ENCODE measurements at places on chromosomes 5 and 9. TPM values are rescaled to one million over a fixed set of nuclear protein-coding genes. Genes with fewer than 3 reads are reported as not detected.
A peak's percentile ranks its signal among the peaks of the same experiment; 100 is the strongest.

Gene CYLC2
- total RNA-seq: not detected

Gene PCDHA9
- total RNA-seq: 1.1 TPM

Gene THBS4
- 0.55 TPM for total RNA-seq

Gene ANKRD18A
- total RNA-seq: 4.0 TPM

Gene SNCB
- 3.4 TPM for total RNA-seq

Gene PCDHB12
- 0.87 TPM for total RNA-seq

Gene LECT2
- total RNA-seq: not detected

Gene BARHL1
- total RNA-seq: not detected

Gene ACOT12
- not detected for total RNA-seq

Gene SLC6A7
- total RNA-seq: not detected

Gene GRM6
- not detected for total RNA-seq

Gene SAXO1
- total RNA-seq: 0.10 TPM

Gene CER1
- 2.8 TPM for total RNA-seq

Gene CNTFR
- 7.4 TPM for total RNA-seq

Gene PCDHB6
- total RNA-seq: 0.70 TPM

Gene SVEP1
- total RNA-seq: 1.1 TPM

Gene FAM151B
- total RNA-seq: 2.9 TPM

Gene ABO
- total RNA-seq: not detected

GRCh38 chr5:128414469-128414868 is 123.6 kb downstream of the FBN2 start:
- no peak for DNase-seq

DNA sequence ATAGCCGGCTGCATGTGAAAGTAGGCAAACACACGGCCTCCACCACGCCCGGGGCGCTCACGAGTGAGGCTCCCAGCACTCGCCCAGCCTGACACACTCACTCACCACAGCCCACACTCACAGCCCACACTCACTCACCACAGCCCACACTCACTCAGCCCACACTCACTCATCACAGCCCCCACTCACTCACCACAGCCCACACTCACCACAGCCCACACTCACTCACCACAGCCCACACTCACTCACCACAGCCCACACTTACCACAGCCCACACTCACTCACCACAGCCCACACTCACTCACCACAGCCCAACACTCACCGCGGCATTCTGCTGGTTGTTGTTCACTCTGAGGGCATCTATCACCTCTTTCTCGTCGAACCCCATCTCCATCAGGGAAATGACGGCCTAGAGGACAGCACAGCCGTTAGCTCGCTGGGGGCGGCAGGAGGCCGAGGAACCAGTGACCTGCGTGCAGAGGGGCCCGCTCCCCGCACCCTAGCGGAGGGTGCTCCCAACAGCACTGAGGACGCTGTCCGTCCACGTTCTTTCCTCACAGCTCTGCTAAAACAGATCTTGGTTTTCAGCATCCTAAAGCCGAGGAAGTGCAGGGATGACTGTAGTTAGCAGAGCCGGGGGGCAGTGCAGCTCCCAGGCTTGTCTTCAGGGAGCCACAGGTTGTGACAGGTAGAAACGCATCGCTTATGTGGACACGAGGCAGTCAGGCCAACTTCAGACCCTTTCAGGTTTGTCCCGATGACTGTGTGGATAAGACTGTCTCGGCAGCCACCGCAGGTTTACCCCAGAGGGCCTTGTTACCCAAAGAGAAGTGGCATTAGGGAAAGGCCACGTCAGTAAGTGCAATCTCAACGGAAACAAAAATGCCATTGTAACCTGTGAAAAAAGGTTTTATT is 21.6 kb downstream of the UBAC1 start:
- DNase-seq: no peak

GRCh38 chr5:77390795-77391194 is 101.3 kb downstream of the WDR41 start:
- DNase-seq: peak; percentile 61

DNA sequence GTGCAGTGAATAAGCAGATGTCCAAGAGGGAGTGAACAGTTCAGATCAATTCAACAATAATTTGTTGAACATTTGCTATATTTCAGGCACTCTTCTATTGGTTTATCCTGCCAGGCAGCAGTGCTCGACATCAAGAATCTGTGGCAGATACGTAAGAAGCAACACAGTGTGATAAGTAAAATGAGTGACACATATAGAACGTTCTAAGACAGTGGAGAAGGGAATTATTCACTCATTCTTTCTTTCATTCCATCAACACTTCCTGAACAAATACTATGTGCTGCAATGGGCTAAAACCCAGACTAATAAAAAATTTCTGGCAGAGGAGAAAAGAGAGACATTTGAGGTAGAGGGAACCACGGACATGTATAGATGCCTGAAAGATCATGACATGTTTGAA is 89.9 kb upstream of the GLIS3 start:
- DNase-seq: no peak

GRCh38 chr9:19493174-19493811 is 84.5 kb downstream of the ACER2 start:
- DNase-seq: peak; percentile 73

GRCh38 chr9:115208501-115208900 is 90.5 kb upstream of the TNC start:
- peak; percentile 86 for DNase-seq

DNA sequence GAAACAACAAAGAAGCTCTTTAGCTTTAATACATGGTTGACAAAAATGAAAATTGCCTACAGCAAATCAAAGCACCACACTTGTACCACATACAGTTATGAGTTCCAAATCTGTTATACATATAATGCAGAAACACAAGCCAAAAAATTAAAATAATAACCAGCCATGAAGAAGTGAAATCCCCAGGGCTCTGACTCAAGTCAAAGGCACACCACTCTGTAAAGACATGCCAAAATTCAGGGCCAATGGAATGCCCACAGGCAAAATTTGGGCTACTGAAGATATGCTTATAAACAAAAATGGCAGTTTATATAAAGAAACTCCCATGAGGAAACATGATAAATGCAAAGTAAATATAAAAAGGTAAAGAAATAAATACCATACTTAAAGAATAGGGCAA is 29.0 kb downstream of the THBS4 start:
- no peak for DNase-seq

DNA sequence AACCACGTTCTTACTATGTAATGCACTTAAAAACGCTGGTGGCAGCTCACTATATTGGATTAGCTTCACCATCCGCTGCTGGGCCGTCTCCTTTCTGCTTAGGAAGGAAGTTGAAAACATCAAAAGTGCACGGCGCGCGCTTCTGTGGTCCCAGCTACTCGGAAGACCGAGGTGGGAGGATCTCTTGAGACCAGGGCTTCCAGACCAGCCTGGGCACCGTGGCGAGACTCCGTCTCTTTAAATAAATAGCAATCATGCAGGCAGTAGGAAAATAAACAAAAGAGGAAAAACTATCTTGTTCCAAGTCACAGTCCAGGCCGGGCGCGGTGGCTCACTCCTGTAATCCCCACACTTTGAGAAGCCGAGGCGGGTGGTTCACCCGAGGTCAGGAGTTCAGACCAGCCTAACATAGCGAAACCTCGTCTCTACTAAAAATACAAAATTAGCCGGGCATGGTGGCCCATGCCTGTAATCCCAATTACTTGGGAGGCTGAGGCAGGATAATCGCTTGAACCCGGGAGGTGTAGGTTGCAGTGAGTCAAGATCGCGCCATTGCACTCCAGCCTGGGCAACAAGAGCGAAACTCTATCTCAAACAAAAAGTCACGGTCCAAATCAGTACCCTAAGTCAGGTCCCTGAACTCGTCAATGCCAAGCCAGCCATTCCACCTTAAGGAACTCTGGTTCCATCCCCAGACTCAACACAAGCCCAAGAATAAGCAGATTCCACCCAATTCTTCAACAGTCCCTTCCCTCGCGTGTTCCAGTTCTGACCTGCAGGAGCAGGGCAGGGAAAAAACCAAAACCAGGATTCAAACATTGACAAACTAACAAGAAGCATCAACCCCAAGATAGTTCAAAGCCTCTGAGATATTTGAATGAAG is 1.0 kb upstream of the GOLGA1 start:
- no peak for DNase-seq

DNA sequence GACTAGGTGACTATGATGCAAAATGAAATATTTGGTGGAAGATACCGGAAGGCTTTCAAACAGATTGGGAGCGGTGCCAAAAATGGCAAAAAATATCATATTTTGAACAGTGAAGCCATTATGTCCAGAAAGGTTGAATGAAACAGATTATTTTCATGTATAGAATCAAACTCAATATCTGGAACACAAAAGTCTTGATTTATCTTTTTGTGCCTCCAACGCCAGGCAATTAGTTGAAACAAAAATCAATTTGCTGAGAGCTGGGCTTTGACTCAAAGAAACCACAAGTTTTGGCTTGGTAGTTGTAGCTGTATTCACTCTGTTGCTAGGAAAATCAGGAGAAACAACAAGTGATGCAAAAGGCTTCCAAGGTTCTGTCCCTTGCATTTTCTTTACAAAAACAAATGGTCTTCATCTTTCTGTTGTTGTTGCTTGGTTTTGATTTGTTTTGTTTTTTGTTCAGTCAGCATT is 421.7 kb upstream of the TYRP1 start:
- no peak for DNase-seq

DNA sequence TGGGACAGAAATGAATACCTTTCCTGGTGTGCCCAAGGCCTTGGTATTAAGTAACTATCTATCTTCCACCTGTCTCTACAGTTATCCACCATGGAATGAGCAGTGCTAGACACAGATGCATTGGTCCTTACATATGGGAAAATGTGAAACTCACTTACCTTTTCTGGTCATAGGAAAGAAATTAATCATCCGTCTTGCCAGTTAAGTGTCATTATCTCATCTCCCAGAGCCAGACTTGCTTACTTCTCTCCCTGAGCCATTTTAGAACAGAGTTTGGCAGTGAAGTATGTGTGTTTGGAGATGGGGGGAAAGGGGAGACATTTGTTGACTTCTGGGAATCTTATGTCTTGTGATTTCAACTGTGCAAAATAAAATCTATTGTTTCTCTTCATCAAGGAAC is 1211.0 kb upstream of the CDH6 start:
- DNase-seq: no peak

- peak; percentile 52 for DNase-seq
Observed at GRCh38 chr5:9483243-9483642, 62.6 kb downstream of the SEMA5A start.

DNA sequence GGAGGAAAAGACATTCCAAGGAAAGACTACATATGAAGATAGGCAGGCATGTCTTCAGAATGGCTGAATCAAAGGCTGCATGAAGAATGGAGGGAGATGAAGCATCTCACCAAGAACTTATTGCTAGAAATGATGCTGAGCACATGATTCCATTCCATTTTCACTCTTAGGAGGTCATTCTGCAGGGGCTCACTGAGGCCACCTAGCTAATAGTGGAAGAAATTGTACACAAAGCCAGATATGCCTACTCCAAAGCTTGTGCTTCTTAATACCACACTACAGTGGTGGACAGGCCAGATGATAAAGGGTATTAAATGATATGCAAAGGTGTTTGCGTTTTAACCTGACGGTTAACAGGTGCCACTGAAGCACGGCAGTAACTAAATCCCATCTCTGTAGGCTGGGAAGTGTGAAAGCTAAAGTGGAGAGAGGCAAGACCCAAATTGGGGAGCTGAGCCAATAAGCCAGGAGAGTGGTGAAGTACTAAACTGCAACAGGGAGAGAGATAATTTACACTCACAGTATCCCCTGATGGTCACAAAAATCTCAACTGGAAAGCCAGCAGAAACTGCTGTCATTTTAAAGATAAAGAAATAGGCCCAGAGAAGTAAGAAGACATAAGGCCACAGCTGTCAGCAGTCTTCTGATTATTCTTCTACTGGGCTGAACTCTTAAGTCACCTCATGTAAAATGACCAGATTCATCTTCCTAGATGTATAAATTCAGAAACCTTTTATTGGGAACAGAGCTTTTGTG is 14.6 kb downstream of the NDUFA8 start:
- no peak for DNase-seq

DNA sequence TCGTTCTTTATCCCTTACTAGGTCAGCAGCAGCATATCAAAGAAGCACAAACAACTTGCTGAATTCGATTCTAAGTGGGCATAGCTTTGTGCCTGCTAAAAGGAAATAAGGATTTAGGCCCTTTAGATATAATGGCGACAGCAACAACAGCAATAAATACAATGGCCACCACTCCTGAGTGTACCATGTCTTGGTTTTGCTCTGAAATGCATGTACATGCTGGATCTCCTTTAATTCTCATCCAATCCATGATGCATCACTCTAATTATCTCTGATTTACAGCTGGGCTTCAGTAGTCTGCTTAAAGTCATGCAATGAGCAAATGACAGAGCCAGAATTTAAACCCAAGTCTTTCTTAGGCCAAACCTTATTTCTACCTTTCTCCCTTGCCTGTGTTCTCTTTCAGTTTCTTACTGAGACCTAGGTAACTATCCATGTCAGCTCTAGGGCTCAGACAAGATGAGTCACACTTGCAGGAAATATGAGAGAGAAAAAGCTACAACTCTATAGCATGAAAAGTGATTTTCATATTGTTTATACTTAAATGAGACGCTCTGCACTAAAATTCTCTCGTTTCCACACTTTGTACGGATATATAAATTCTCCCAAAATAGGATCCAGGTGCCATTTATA is 111.8 kb downstream of the HMHB1 start:
- DNase-seq: peak; percentile 57

GRCh38 chr5:14753292-14753691 is 88.8 kb downstream of the OTULIN start:
- DNase-seq: no peak

GRCh38 chr9:126490214-126490631 is 123.5 kb upstream of the LMX1B start:
- DNase-seq: no peak

- no peak for DNase-seq
Observed at GRCh38 chr9:111969061-111969460, 72.4 kb downstream of the UGCG start.

DNA sequence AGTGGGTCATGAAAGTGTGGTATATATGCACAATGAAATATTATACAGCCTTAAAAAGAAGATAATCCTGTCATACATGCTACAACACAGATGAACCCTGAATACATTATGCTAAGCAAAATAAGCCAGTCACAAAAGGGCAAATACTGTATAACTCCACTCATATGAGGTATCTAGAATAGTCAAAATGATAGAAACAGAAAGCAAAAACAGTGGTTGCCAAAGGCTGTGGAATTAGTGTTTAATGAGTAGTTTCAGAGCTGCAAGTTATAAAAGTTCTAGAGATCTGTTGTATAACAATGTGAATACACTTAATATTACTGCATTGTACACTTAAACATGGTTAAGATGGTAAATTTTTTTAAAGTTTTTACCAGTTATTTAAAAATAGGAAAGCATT is 135.0 kb downstream of the OXCT1 start:
- DNase-seq: no peak

- DNase-seq: peak; percentile 8
Observed at GRCh38 chr5:58019614-58020013, 440.3 kb downstream of the PLK2 start.

DNA sequence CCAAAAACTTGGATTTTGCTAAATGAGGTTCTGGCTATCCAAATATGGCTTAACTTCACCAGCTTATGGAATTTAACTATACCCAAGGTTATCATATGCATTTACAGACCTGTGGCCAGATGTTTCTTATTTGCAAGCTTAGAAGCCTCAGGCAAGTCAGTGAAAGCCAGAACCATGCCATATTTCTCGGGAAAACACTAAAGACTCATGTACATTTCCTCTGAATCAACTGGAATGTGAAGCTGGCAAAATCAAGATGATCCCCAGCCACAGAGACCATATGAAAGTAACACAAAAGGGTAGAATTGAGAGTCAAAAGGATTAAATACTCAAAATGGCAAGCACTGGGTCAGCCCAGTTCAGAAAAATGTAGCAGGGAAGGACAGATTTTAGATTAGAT is 76.4 kb upstream of the SLC1A1 start:
- DNase-seq: no peak

GRCh38 chr5:17217493-17218352 is at the start of gene BASP1:
BASP1 (plus strand) TSS chr5:17217631; CDS start chr5:17275217, 57,586 bp downstream.
- peak; percentile 68 for DNase-seq

- peak; percentile 22 for DNase-seq
Observed at GRCh38 chr5:38371596-38371995, 113.2 kb downstream of the EGFLAM start.
